Stimulated activated CD8-positive, alpha-beta memory T cell treated with anti-CD3 and anti-CD28 coated beads, Interleukin-15, amount 100 ng/mL, for 24 hours (primary cell): ENCODE measurements at places on chromosomes 4 and X.

DNA sequence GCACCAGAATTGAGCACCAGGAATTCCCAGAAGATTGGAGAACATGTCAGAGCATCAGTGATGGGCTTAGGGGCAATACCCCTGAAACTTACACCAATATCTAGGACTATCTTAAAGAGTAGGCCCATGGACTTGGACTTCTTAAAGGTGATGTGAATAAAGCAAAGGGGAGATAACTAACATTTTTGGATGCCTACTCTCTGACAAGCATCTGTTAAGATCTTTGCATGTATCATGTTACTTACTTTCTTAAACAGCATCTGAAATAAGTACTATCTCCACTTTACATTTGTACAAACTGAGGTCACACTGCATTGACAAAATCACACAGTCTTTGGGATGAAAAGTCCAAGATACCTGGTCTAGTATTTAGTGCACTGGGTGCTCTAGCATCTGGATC is 258.6 kb upstream of the ARSJ start:
- no peak for DNase-seq

DNA sequence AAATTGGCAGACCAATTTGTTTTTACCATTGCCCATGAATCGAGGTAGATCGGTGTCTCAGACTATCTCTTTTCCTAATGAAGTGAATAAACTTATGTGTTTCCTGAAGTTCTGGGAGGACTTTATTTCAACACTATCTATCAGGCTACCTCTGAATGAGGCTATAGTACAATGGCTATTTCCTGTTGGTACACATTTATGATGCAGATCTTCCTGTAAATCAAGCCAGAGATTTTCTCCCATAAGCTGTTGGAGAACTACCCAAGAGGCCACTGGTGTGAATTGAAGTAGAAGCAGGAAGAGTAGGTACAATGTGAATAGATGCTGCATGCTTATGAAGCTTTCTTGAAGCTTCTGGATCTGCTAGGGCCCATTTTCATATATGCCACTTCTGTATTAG is 16.0 kb downstream of the TXK start:
- no peak for DNase-seq

GRCh38 chr4:154189346-154189745 is 302.3 kb downstream of the DCHS2 start:
- DNase-seq = no peak

- DNase-seq = no peak
These were observed 21.8 kb upstream of the JADE1 start for GRCh38 chr4:128787509-128788311.

DNA sequence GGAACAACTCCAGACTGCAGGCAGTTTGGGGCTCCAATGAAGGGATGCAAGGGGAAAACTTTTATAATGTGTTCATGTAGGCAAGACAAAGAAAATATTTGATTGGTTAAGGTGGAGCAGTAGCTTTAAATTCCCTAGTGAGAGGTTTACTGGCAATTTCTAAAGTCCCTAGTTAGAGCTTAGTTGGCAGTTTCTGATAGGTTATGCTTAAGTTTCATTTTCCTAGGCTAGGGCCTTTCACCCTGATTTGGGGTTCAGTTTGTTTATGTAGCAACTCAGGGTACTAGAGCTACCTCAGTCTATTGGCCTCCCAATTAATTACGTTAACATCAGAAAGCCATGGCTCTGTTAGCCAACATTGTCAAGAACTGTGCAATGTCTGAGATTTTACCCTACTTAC is 14.6 kb downstream of the BBS12 start:
- no peak for DNase-seq

DNA sequence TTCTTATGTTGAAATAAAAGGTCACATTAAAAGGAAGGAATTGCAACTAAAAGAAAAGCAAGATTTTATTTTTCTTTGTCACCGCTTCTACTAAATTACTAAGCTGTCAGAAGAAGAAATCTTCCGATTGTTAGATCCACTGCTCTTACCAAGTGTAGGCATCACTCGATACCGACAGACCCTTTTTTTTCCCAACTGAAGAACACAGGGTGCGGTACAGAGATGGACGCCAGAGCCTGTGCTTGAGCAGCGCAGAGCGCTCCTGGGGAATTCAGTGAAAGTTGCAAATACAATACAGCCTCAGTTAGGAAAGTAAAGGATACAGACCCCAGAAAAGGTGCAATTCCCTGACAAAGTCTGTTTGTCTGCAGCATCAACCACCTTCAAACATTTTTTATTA is 94.9 kb upstream of the WDR17 start:
- no peak for DNase-seq

DNA sequence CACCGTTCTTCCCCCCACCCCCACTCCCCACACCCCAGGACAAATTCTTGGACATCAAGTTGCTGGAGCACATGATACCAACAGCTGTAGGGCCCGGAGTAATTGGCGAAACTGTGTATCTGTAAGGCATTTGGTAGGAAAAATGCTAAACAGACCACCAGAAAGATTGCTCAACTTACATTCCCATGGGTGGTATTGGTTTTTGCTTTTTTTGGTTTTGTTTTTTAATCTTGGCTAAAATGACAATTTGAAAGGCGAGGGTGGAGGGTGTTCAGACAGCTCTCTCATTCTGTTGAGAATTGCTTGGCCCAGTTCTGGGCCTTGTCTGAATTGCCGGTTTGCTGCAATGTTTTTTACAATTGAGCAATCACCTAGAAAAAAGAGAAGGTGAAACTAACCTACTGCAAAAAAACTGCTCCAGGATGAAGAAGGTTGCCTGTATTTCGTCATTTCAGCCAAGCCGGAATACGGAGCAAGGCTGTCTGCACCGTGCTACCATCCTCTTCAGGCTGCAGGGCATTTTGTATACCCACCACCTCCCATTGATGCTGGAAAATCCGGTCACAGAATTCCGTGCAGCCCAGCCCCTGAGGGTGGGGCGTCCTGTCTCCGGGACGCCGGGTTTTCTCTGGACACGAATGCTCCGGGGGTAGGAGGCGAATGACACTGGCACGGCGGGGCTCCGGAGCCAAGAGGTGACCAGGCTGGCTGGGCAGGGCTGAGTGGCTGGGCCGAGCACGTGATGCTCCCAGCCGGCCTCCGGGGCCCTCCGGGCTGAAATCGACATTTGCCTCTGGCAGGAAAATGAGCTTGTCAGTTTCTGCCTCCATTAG is at the start of gene CLCN4:
TSS of gene CLCN4 (plus strand) at position 777 of the 833 bp plus-strand sequence. CDS start 28,058 bp downstream, outside the sequence.
- DNase-seq = no peak

GRCh38 chr4:120850018-120850599 is 72.4 kb downstream of the PRDM5 start:
- DNase-seq = no peak

DNA sequence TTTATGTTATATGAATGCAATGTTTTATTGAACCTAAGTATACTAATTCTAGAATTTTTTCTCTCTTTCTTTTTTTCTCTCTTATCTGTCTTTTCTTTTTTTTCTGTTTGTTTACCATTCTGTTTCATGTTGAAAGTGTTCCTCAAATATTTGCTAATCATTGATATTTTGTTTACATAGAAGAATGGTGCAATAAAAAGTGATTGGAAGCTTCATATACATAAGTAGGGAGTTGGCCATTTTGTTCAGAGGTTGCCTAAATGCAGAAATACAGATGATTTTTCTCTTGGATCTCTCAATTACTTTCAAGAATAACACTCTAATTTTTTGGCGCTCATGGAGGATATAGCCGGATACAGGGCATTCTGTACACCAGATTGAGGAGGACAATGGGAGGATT is 5.7 kb upstream of the SERTM2 start:
- no peak for DNase-seq

DNA sequence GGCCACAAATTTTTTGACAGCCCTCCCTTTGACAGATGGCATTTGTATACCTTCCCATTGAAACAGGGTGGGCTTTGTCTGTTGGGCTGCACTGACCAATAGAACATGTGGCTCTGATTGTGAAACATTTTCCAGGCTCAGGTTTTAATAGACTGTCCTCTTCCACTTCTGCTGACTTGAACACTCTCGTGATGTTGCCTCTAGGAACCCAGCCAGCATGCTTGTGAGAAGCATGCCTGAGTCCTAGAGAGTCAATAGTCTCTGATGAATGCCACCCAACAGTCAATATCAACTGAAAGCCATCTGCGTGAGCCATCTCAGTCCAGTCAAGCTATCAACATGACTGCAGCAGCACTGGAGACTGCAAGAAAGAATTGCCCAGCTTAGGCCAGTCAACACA is 290.0 kb downstream of the SLC7A11 start:
- DNase-seq = no peak

- no peak for DNase-seq
These were observed 289.8 kb downstream of the ADGRL3 start for GRCh38 chr4:61489927-61490326.

DNA sequence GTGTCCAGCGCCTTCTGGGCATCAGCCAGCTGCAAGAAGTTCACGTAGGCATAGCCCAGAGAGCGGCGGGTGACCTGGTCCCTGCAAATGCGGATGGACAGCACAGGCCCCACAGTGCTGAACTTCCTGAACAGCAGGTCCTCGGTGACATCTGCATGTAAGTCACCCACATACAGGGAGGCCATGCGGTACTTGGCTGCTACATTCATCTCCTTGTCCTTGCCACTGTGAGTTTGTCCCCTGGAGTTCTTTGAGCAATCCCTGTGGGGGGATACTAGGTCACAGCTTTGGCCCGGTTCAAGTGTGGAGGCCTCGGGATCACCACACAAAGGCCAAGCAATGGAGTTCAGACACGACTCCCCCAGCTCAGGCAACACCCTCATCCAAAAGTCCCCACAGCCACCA is 776 bp downstream of the PABPC4L start:
- no peak for DNase-seq

DNA sequence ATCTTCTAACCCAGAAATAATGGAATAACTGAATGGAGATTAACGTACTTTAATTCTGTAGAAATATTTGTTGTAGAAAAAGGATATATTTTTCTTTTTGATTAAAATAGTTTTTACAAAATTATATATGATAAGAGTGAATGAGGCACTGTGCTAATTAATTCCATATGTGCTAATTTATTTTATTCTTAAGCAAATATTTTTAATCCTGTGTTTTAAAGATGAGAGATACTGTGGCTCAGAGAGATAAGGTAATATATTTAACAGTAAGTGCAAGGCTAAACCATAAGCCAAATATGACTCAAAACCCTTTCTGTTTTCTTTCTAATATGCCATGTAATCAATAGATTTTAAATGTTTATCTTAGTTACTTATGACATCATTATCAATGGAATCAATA is 88.2 kb downstream of the EMCN start:
- no peak for DNase-seq

GRCh38 chrX:154459832-154460231 is 1.8 kb downstream of the PLXNA3 start:
- no peak for DNase-seq

GRCh38 chr4:130008461-130008860 is 912.5 kb downstream of the C4orf33 start:
- no peak for DNase-seq

DNA sequence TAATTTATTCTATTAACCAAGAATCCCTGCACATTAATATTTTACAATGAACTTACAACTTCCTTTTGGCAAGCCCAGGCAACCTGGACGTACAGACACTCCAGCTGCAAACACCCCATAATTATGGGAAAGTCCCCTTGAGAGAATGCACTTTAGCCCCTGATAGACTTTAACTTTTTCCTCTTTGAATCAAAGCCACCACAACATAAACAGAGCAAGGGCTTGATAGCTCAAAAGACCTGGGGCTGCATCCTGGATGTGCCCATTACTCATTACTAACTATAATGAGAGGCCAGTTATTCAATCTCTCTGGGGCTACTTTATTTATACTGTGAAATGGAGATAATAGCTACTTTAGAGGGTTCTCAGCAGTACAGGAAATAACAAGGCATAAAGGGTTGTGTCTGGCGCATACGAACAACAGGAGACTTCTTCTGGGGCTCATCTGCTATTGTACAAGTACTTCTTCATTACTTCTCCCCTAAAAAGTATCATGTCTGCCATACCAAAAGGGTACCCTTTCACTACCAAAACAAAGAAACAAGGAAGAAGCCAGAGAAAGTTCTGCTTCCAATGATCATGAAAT is 54.9 kb downstream of the CASK start:
- DNase-seq = no peak

- DNase-seq = no peak
These were observed 4.5 kb upstream of the GBA3 start for GRCh38 chr4:22688236-22688635.

- DNase-seq = no peak
These were observed 279.9 kb upstream of the MAGEB2 start for GRCh38 chrX:29935455-29935854.

GRCh38 chr4:577499-578450 is 1.7 kb upstream of the TMEM271 start:
- no peak for DNase-seq

GRCh38 chrX:45295259-45295986 is 94.7 kb upstream of the DIPK2B start:
- no peak for DNase-seq

GRCh38 chr4:137310166-137310565 is 222.1 kb downstream of the PCDH18 start:
- no peak for DNase-seq

GRCh38 chr4:69518538-69519198 is 23.0 kb upstream of the UGT2B4 start:
- no peak for DNase-seq

DNA sequence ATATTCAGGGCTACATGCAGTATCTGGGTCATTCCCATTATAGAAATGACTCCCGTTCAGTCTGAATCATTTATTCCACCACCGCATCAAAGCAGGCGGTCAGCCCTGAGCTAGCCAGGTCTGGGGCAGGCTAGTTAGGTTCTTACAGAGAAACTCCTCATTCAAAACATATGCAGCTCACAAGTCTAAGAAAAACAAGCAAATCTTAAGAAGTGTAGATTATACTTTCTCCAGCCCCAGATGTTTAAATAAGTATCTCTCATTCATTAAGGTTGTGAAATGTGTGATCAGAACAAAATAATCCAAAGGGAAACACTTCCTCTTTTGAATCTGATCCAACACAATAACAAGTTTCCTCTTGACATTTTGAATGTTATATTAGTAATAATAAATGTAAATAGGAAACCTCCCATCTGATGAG is 441.9 kb downstream of the INPP4B start:
- DNase-seq = no peak

GRCh38 chrX:132615391-132616131 is 126.7 kb upstream of the MBNL3 start:
- DNase-seq = peak; percentile 2

DNA sequence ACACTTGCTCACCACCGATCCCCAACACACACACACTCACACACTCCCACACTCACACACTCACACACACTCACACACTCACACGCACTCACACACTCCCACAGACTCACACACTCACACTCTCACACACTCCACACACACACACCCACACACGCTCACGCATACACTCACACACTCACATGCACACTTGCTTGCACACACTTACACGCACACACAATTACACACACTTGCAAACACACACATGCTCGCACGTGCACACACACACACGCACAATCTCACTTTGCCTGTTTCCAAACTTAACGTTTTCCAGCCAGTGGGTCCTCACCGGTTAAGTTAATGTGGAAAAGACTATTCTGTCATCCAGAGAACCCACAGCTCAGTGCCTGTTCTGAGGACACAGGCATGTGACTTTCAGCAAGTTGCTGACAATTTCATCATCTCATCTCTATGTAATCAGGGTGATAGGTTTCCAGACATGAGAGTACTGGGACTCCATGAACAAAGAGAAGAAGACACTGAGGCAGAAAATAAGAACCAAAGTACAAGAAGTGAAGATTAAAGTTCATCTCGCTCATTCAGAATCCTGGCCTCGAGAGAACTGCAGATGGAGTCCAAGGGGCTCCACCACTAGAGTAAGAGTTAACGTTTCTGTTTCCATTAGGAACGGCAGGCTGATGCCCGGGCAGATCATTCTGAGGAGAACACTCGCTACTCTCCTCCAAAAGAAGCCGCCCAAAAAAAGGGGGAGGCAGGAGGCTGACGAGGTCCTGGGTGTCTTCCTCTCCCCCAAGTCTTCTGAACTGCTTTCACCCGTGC is 153.2 kb upstream of the FRG1 start:
- no peak for DNase-seq
